SJCRH30 (cell line): ENCODE measurements at places on chromosomes 1 and 21.

- DNase-seq = peak; percentile 84
These were observed 5.8 kb upstream of the FAM167B start for GRCh38 chr1:32241001-32241763.

DNA sequence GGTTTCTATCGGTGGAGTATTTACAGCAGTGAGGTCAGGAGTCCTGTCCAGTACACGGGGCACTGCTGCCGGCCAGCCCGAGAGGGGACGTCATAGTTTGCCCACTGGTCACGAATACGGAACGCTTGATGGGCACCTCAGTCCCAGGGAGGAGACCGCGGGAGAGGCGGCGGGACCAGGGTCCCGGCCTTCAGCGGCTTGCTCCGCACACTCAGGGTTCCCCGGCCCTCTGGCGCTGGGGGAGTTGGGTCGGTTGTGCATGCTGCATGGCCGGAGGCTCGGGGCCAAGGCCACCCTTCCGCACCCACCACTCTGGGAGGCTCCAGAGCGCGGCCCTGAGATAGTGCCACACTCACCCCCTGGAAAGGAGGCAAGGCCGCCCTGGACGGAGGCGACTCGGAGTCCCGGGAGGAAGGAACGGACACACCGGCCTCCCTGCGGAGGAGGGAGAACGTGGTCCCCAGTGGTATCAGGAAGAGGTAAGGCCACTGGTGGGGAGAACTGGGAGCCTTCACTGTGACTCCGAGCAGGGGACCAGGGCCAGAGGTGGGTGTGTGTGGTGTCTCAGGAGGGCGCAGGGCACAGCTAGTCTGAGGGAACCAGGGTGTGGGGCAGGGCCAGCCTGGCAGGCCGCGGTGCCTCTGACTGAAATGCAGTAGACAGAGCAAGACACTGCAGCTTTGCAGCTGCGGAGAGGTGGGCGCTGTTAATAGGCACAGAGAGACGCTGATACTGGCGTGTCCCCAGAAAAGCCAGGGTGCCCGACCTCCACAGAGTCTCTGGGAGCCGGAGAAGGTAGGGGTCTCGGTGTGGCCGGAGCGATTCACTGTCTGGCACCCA lies 28.6 kb upstream of the PRSS38 start:
- no peak for DNase-seq

GRCh38 chr1:20625176-20626097 lies 7.8 kb upstream of the PINK1 start:
- no peak for DNase-seq

DNA sequence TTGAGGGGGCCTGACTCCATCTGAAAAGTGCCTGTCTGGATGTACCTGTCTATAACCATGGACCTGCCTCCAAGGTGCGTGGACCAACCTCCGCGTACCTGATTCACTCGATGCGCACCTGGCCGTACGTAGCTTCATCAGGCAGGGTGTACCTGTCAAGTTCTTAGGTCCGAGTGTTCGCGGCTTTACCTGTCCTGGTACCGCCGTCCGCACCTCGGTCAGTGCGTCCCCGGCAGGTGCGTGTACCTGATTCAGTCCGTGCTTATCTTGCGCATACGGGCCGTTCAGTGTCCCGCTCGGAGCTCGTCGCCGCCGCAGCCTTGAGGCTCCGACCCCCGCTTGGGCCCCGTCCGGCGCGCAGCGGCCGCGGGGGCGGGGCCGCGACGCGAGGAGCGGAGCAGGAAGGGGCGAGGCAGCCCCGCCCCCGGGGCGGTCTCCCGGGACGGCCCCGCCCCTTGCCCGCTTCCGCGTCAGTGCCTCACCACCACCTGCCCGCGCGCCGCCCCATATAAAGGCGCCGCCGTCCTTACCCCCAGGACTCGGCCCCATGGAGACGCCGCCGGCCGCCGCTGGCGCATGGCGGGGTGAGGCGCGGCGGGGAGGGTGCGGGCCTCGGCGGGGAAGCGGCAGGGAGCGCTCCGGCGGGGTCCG lies at the start of gene ZC3H12A:
Gene ZC3H12A, plus strand, starts transcription at position 535 of the 651 bp plus-strand sequence. CDS start 917 bp downstream, outside the sequence.
- peak; percentile 89 for DNase-seq

- DNase-seq = no peak
These were observed 153.3 kb upstream of the SGIP1 start for GRCh38 chr1:66380452-66381212.

DNA sequence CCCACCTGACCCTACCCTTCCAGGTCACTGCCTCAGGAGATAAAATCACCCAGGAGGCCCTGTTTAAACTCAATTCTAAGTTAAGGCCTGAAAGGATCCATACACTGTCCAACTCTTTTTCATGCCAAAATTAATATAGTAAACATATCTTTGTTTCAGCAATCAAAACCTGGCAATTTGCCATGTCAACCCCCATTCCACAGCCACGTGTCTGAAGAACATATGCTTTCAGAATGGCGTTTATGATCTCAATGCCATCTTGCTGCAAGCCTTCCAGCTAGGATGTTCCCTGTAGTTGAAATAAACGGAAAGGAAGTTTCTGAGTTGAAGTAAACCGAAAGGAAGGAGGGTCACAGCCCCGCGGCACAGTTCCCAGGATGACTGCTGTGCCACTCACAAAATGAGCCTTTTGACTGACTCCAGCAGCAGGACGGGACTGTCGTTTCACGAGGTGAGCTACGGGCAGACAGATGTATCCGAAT lies 472.0 kb downstream of the SMYD3 start:
- peak; percentile 72 for DNase-seq

- DNase-seq = no peak
These were observed 166.8 kb downstream of the BACH1 start for GRCh38 chr21:29465546-29465945.
